ENCODE measurements at places on chromosomes 7 and 10.

DNA sequence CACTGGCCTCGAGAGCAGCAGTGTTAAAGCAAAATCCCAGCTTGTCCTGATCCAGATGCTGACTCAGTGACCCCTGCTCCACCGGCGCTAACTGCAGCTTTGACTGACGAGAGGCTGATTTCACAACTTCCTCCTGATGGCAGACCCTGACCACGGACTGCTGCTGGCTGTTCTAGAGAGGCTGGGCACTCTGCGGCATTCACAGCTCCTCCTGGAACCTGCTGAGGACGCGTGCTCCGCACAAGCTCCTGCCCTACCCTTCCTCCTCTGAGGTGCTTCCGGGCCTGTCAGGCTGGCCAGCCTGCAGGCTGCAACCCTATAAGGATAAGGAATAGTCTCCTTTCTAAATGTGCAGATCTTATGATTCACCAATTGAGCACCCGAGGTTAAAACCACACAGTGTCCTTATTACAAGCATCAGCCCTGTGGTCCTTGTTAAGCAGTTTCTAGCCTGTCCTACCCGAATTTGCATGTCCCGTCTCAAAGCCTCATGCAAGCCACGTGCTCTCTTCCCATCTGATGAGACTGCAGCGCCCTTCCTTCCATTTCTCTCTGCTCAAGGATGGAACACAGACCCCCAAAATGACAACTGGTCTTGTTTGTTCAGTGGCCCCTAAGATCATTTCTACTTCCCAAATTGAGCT lies 35.5 kb upstream of the NCAPG2 start:
- peak; percentile 25 for DNase-seq

DNA sequence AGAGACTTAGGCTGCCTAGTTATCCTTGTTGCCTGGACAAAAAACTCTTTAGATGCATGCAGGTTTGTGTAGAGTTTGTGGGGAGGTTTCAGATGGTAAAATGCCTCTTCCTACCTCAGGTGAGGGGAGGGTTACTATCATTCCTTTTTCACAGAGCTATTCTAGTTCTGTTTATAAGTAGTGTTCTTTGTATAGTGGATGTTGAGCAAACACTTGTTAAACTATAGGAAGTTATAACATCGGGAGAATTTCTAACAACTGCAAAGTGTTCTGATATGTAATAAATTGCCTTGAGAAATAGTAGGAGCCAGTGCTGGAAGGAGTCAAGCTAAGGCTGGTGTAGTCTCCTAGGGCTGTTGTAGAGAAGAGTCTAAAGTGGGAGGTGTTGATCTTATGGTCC lies 6.7 kb upstream of the FAS start:
- DNase-seq, result no peak

GRCh38 chr7:127632276-127632910 lies 14.5 kb upstream of the PAX4 start:
- no peak for DNase-seq

GRCh38 chr10:77531441-77532001 lies 106.1 kb downstream of the KCNMA1 start:
- peak; percentile 41 for DNase-seq

GRCh38 chr7:37197108-37197507 lies 251.6 kb downstream of the ELMO1 start:
- no peak for DNase-seq

DNA sequence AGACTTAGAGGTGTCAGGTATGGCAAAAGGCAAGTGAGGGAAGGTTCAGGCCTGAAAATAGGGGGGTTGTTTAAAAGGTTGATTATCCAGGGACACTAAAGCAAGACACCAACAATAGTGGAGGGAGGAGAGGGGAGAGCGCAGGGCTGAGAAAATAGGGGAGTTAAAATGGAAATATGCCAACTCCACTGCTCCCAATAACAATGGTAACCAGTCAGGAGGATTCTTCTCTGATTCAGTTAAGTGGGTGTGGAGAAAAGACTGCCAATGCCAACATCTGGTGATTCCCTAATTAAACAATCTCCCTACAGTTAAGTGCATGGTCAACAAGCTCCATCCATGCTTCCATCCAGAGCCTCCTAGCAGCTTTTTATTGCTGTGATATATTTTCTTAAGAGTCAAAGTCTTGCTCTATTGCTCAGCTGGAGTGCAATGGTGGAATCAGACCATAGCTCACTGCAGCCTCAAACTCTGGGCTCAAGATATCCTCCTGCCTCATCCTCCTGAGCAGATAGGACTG lies 183.3 kb downstream of the JAZF1 start:
- no peak for DNase-seq

- DNase-seq, result no peak
Measured at GRCh38 chr10:71472912-71473311, 76.2 kb downstream of the CDH23 start.

DNA sequence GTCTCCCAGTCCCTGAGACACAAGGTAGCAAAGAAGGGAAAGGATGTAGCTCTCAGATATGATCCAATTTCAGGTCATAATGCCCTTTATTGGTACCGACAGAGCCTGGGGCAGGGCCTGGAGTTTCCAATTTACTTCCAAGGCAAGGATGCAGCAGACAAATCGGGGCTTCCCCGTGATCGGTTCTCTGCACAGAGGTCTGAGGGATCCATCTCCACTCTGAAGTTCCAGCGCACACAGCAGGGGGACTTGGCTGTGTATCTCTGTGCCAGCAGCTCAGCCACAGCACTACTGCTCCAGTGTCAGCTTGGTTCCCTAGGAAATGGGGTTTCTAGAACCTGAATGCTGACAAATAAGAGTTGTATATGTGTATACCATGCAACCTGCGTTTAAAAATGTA lies 74.6 kb upstream of the PRSS58 start:
- no peak for DNase-seq

DNA sequence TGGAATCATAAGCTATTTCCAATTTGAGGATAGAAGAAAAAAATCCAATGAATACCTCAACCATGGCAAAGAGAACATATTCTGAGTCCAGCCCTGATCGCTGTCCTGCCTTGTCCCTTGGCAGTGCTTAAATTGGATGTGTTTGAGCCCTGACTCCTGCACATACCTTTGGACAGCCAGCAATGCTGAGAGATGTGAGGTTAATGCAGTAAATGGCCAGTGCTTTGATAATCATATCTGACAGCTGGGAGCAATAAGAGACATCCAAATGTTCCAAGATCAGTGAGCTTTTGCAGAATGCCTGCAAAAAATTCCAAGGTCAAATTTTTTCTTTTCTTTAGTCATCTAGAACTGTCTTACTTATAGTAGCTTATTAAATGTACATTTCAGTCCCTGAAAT lies 80.1 kb upstream of the LRRC17 start:
- peak; percentile 70 for DNase-seq

DNA sequence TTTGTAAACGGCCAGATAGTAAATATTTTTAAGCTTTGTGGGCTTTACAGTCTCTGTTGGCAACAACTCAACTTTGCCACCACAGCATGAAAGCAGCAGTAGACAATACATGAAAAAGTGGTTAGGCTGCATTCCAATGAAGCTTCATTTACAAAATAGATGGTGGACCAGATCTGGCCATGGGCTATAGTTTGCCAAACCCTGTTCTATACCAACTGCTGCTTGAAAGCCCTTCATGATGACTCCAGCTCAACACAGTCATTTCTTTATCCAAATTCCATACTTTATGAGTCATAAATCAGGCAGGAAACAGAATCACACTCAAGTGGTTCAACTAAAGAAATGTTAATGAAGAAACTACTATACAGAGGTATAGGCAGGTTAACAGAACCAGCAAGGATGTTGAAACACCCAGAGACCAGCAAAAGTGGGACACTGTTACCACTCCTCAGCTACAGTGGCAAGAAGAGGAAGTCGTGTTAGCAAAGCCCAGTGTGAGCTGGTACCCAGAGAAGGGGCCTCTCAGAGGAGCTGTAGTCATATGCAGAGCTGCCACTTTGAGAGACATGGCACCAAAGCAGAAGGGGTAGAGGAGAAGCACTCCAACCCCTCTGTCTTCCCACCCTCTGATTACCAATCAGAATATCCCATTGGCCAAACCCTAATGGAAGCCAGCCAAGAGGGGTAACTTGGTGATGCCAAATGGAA lies 72.5 kb downstream of the PRLHR start:
- no peak for DNase-seq

- DNase-seq, result no peak
Measured at GRCh38 chr7:16428672-16429071, 7.3 kb upstream of the CRPPA start.

GRCh38 chr7:117017017-117017451 lies 63.7 kb downstream of the ST7 start:
- DNase-seq, result no peak

GRCh38 chr7:130096243-130096827 lies 26.0 kb downstream of the KLHDC10 start:
- DNase-seq, result peak; percentile 21

- no peak for DNase-seq
Measured at GRCh38 chr10:95600158-95600557, 39.0 kb upstream of the SORBS1 start.

- DNase-seq, result no peak
Measured at GRCh38 chr7:124679586-124680225, 85.9 kb downstream of the GPR37 start.

GRCh38 chr10:130042381-130042780 lies 68.2 kb downstream of the C10orf143 start:
- DNase-seq, result no peak

GRCh38 chr7:142478479-142479220 lies 220.8 kb upstream of the PRSS58 start:
- peak; percentile 69 for DNase-seq

GRCh38 chr10:118531105-118531852 lies 64.2 kb downstream of the PRLHR start:
- no peak for DNase-seq

DNA sequence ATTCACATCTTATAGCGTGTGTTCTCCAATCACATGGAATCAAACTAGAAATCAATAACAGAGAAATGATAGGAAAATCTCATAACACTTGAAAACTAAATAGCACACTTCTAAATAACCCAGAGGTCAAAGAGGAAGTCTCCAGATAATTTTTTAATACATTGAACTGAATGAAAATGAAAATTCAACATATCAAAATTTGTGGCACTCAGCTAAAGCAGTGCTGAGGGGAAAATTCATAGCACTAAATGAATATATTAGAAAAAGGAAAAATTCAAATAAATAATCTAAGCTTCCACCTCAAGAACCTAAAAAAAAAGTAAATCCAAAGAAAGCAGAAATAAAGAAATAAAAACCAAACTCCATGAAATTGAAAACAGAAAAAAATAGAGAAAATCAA lies 17.3 kb downstream of the CALML3 start:
- no peak for DNase-seq

DNA sequence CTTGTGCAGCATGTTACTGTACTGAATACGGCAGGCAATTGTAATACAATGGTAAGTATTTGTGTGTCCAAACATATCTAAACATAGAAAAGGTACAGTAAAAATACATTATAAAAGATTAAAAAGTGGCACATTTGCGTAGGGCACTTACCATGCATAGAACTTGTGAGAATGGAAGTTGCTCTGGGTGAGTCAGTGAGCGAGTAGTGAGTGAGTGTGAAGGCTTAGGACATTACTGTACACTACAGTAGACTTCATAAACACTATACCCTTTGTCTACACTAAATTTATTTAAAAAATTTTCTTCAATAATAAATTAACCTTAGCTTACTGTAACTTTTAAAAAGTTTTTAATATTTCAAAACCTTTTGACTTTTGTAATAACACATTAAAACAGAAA lies 37.5 kb downstream of the BPGM start:
- no peak for DNase-seq

DNA sequence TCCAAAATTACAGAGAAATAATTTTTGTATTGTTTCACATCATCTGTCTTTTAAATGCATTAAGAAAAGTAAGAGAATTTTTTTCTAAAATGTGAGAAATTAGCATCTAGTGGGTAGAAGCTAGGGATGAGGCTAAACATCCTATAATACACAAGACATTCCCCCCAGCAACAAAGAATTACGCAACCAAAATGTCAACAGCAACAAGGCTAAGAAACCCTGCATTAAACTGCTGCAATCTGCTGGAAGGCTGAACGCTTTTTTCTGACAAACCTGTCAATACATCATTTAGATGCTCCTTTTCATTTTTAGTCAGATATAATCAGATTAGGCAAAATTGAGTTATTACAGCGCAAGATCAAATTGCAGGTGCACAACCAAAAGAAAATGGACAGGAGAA lies 162.2 kb downstream of the C1GALT1 start:
- no peak for DNase-seq

GRCh38 chr7:11642841-11643240 lies 189.2 kb downstream of the THSD7A start:
- no peak for DNase-seq

GRCh38 chr7:103134836-103135554 lies 13.9 kb downstream of the NAPEPLD start:
- no peak for DNase-seq

GRCh38 chr7:151984612-151985011 lies 28.4 kb downstream of the GALNTL5 start:
- no peak for DNase-seq

Data from umbilical cord (tissue), 2 donors.